Inflammatory macrophage treated with lipopolysaccharide for 4 hours (primary cell): ENCODE measurements at places on chromosomes 12 and 14.

DNA sequence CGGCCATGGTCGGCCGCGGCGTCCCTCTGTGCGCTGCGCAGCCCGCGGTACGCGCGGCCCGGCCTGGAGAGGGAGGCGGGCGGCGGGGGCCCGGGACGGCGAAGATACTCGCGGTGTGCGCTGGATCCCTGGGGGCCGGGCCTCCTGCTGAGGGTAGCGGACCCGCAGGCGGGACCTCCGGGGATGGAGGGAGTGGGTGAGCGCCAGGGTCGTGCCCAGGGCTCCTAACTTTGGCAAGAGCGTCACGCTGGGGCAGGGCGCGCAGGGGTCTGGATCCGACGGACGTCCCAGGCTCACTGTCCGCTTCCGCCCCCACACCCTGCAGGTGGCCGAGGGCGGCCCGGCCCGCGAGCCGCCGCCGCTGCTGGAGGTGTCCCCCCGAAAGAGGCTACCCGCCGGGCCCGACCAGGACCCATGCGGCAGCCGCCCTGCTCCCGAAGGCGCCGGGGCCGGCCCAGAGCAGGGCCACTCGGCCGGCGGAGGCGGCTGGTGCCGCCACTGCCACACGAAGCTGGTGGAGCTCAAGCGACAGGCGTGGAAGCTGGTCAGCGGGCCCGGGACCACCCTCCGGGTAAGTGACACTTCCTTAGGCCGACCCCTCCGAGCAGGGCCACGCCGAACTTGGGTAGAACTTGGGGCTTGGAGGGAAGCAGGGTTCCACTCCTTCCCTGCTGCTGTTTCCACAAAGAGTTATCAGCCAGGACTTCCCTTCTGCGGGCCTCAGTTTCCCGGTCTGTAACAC is 502 bp downstream of the KIF26A start:
- DNase-seq = no peak

GRCh38 chr12:112097641-112098040 is 10.9 kb downstream of the NAA25 start:
- no peak for DNase-seq

GRCh38 chr12:4766445-4766844 is 46.2 kb downstream of the GALNT8 start:
- no peak for DNase-seq

DNA sequence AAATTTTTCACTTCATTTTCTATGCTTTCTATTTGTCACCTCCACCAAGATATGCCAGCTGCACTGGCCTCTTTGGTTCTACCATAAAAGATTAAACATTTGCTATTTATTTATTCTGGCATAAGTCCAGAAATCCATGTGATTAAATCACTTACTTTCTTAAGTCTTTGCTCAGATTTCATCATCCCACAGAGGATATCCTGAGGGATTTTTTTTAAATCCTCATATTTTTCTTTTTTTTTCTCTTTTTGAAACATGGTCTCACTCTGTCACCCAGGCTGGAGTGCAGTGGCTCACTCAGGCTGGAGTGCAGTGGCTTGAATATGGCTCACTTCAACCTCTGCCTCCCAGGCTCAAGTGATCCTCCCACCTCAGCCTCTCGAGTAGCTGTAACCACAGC is 645.4 kb upstream of the ATXN7L3B start:
- no peak for DNase-seq

- no peak for DNase-seq
Observed at GRCh38 chr12:124604264-124604680, 36.9 kb upstream of the NCOR2 start.

DNA sequence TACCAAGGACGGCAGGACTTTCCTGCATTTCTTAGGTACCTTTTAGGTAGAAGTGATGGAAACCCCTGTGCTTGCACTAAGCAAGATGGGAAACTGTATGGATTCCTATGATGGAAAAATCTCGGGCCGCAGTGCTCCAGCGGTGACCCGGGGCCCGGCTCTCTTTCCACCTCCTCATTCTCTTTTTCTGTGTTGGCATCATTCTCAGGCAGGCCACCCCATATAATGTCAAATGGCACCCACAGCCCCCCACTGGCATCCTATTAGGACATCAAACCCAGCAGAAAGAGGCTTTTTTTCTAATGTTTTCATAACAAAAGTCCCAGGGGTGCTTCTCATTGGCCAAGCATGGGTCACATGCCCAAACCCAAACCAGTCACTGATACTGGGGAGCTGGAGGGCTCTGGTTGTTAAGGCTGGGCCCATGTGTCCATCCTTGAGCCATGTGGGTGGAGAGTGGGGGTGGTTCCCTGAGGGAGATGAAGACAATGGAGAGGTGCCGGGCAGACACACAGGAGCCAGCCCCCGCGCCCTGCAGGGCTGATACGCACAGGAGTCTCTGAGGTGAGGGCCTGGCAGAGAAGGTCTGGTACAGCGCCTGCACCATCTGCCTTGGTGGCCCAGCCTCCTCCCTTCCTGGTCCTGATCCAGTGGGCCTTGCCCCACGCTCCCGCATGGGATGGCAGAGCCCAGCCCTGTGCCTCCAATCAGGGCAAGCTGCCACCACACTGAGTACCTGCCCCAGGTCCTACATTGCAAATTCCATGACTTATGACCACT is 142.1 kb downstream of the CALM1 start:
- no peak for DNase-seq

- DNase-seq = no peak
Observed at GRCh38 chr14:52949249-52949648, 1.6 kb downstream of the FERMT2 start.

GRCh38 chr12:85531341-85531740 is 251.3 kb downstream of the ALX1 start:
- DNase-seq = peak; percentile 3

- DNase-seq = peak; percentile 74
Observed at GRCh38 chr14:89504091-89504490, 87.1 kb upstream of the FOXN3 start.

- DNase-seq = no peak
Observed at GRCh38 chr14:99123208-99123870, 148.7 kb downstream of the BCL11B start.

DNA sequence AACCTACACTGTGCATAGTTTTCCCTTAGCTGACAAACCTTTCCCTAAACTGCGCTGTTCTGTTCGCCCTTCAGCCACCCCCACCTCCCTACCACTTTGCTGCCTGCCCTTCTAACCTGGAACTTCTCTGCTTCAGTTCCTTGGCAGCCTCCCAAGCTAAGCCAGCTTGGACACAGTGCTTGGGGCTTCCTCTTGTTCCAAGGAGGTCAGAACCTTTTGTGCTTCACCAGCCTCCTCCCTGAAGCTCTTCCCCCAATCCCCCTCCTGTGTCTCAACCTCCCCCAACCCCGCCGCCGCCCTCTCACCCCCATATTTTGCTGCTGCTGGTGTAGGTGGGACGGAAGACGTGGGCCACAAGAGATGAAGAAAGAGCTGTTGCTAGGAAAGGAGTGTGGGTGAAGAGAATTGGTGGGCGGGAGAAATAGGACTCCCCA is 8.1 kb upstream of the RIC8B start:
- DNase-seq = no peak

- DNase-seq = no peak
Observed at GRCh38 chr14:99450266-99450665, 30.4 kb downstream of the SETD3 start.
